Stimulated activated CD4-positive, alpha-beta T cell treated with anti-CD3 and anti-CD28 coated beads, Interleukin-2, amount 100 ng/mL, for 24 hours (primary cell): ENCODE measurements at places on chromosomes 4 and X.

- no peak for DNase-seq
Measured at GRCh38 chrX:111914398-111915090, 38.6 kb downstream of the TRPC5OS start.

DNA sequence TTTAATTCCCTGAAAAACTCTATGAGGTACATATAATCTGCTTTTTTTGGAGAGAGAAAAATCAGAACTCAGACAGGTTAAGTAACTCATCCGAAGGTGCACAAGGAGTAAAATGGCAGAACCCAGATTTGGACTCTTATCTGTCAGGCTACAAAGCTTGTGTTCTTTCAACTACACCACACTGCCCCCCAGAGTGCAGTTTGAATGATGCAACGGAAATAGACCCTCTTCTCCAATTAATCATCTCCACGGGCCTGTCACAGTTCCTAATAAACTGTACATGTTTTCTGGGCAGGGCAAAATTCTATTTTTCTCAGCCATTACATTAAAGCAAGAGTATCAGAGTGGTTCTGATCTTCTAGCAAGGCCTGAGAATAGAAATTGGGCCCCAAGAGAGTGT, 35.3 kb upstream of the DCX start:
- no peak for DNase-seq

GRCh38 chr4:41678086-41678816, 70.3 kb downstream of the PHOX2B start:
- DNase-seq: no peak

- DNase-seq: no peak
Measured at GRCh38 chr4:96149894-96150293, 310.0 kb downstream of the PDHA2 start.

DNA sequence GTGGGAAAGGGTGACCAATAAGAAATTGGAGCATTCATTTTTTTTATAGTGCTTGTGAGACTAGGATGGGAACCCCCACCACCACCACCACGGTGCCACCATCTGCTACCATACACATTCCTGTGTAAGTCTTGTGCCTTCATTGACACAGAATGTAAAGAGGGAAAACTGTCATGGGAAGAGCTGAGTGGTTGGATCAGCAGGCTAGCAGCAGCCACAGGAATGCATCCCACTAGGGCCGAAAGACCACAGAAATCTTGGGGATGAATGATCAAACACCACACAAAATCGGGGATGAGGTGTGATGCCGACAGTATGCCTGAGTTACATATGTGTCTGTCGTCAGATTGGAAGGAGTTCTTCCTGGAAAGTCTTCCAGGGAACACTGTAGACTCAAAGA, 69.2 kb downstream of the SRPX start:
- no peak for DNase-seq

DNA sequence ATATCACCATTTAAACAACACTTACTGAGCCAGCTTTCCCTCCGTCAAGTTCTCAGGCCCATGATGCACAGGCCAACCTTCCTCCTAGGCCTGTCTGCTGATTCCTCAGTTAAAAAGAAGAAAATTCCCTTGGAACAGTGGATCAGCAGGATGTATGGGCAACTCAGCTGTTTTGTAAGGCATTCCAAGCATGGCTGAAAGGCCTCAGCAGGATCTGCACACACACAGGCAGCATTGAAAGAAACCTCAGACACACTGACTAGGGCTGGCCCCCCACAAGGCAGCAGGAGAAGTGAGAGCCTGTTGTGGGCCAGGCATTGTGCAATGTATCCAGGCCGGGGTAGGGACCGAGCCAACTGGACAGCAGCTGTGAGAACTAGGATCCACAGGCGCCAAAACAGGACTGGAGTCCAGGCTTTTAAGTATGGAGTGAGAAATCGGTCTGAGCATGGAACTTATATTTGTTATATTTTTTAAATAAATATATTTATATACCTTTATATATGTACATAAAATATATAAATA, 171.4 kb downstream of the NWD2 start:
- DNase-seq: no peak

DNA sequence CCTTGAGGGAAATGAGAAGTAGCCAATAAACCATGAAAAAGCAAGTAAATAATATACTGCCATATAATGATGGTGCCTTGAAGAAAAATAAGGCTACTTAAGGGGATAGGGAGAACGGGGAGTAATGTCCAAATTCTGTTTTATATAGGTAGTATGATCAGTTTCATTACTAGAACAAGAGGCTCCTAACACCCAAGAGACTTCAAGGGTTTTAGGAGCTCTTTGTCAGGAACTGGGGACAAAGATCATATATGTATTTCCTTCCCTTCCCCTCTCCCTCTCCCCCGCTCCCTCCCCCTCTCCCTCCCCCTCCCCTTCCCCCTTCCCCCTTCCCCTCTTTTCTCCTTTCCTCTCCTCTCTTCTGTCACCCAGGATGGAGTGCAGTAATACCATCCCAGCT, 127.3 kb downstream of the PTPN13 start:
- DNase-seq: no peak

GRCh38 chr4:73194064-73194463, 64.5 kb downstream of the ANKRD17 start:
- DNase-seq: no peak

DNA sequence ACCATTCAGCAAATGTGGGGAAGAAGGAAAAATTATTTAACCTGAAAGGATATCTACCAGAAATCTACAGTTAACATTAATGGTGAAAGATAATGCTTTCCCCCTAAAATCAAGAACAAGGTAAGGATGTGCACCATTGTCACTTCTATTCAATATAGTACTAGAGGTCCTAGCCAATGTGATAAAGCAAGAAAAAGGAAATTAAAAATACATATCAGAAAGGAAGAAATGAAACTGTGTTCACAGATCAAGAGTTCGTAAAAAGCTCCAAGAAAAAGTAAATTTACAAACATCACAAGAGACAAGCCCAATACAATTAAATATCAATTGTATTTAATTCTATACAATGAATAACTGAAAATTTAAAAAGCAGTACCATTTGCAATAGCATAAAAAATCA, 57.6 kb downstream of the CNOT6L start:
- DNase-seq: no peak

DNA sequence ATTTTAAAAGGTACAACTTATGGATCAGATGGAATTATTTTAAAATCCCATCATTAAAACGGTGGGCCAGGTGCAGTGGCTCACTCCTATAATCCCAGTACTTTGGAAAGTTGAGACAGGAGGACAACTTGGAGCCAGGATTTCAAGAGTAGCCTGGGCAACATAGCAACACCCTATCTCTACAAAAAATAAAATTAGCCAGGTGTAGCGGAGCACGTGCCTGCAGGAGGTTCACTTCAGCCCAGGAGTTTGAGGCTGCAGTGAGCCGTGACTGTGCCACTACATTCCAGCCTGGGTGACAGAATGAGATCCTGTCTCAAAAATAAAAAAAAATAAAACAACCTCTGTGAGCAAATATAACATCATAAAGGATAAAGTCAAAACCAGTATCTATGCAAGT, 11.4 kb downstream of the ADH5 start:
- DNase-seq: no peak

DNA sequence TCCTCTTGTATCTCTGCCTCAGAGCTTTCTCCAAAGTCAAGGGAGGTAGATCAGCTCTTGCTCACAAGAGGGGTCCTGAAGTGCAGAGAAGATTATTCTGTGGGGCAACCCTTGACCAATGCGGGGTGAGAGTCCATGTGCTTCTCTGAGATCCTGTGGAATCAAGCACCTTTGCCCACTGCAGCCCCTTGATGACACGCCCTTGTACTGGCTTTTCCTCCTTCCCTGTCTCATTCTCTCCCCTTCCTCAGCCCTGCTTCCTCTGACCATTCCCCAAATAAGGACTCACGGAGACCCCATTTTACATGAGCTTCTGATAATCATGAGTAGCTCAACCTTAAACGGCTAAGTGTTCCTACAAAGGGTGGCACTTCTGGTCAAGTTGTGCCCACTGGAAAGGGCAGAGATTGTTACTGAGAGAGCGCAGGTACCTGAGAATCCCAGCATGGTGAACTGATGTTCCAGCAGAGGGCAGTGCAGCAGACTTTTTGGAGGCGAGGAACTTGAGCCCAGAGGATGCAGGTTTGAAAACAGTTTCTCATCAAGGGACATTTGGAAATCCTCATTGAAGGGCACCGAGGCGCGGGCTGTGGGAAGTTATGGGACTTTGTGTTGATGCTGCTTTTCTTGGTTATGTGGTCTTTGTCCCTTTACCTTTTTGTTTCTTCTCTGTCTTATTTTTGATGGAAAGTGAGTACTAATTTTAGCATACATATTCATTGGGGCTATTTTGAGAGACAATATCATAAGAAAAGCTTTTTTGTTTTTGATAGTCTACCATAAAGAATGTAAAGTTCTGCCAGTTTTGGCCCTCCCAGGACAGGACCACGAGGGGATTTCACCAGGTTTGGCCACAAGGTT, 201.3 kb downstream of the RBM46 start:
- DNase-seq: peak; percentile 52

- DNase-seq: no peak
Measured at GRCh38 chr4:113209153-113209552, 159.7 kb downstream of the ANK2 start.

GRCh38 chrX:21881881-21882574, 26.2 kb downstream of the YY2 start:
- no peak for DNase-seq

GRCh38 chrX:132025041-132025440, 1.9 kb downstream of the STK26 start:
- DNase-seq: no peak

DNA sequence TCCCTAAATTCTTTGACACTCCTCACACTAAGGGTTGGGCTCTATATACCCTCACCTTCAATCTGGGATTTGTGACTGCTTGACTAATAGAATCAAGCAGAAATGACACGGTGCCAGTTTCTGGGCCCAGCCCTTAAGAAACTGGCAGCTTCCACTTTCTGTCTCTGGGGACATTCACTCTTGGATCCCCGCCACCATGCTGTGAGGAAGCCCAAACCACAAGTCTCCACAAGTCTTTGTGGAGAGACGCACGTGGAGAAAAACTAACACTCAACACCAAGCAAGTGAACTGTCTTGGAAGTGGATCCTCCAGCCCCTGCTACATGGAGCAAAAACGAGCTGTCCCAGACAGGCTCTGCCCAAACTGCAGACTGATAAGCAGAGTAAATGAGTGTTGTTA, 1.1 kb upstream of the EDNRA start:
- no peak for DNase-seq

DNA sequence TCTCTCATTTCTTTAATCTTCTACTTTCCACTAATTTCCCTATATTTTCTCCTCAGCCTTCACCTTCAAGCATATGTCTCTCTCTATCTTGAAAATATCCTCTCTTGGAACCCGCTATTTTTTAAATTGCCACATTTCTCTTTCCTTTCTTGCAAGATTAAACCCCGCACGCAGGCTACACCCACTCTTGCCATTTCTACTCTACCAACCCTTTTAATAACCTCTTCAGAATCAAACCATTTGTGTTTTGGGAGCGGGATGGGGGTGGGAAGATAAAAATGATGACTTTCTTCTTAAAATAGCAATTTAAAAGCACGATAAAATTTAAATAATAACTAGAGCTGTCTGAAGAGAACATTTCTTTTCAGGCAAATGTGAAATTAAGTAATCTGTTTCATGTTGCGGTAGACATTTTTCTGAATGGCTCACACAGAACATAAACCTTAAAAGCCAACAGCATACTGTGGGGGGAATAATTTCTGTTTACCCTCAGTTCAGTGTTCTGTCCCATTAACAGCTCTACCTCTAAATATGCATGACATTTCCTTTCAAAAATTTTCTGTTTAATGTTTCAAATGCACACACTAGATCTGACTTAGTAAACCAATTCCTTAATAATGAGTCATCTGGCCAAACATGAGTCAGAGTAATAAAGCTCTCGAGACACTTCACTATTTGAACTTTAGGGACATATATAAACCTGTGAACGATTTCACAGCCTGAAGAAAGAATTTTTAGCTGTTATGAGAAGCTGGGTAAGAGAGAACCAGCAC, 20.5 kb downstream of the ARSJ start:
- DNase-seq: no peak

- DNase-seq: no peak
Measured at GRCh38 chr4:186159613-186160012, 31.8 kb upstream of the CYP4V2 start.

DNA sequence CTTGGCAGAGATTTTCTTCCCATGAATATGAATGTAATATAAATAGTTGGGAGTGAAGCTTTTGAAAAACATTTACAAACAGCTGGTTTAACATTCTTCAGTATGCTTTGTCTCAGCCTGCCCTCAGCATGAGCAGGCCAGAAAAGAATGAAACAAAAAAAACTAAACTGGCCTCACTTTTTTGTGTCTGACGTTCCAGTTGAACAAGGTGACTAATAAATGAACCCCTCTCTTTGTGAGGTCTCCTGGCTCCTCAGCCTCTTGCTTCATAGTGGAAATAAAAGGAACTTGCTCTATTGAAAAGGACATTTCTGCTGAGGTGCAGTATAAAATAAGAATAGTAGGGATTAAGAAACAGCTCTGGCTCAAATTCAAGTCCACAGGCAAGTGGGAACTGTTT, 9.4 kb downstream of the CHST7 start:
- DNase-seq: no peak

- DNase-seq: no peak
Measured at GRCh38 chrX:9429767-9430166, 35.1 kb upstream of the TBL1X start.

DNA sequence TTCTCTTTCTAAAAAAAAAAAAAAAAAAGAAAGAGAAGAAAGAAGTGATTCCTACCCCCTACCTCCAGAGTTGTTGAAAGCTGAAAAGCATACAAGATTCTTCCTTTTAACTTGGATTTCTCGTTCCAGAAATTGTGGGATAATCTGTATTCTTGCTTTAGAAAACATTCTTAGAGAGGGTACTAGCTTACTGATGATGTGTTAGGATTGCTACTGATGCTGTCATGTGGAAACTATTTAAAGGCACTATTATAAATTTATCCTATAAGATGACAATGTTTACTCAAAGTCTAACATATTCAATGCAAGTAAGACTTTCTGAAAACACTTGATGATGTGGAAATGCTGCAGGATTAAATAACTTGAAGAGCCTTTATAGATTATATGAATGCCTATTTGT, 204.0 kb upstream of the PUDP start:
- DNase-seq: no peak

DNA sequence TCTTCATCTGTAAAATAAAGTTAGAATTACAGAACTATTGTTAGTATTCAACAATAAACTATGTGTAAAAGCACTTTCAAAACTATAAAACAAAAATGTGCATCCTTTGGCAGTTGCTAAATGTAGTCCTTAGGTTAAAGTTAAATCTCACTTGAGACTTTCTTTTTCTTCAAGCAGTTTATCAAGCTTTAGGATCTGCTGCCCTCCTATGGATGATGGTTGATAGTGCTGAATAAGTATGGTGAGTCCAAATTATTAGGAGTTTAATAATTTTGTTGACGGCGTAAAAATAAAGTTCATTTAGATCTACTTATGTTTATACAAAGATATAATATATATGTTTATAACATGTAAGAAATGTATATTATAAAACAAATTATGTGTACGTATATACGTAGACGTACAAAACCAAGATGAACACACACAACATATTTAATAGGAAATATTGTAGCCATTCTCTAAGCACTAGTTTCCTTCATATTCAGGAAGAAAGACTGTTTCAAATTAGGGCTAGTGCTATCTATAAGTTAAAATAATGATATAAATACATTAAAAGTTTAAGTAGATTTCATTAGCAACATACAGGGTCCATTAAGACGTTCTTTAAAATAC, 22.3 kb downstream of the UGT2A2 start:
- no peak for DNase-seq

GRCh38 chrX:14476205-14476604, 53.1 kb upstream of the GLRA2 start:
- DNase-seq: no peak
